ENCODE measurements at places on chromosomes 13 and 19. TPM values are rescaled to one million over a fixed set of nuclear protein-coding genes. Genes with fewer than 3 reads are reported as not detected.

GRCh38 chr19:15527705-15528104 lies 19.4 kb downstream of the CYP4F22 start:
- no peaks in the 10 kb centered on the region for H3K4me1 ChIP-seq
- H3K27me3 ChIP-seq: no peaks in the 10 kb centered on the region
- no peak for DNase-seq

DNA sequence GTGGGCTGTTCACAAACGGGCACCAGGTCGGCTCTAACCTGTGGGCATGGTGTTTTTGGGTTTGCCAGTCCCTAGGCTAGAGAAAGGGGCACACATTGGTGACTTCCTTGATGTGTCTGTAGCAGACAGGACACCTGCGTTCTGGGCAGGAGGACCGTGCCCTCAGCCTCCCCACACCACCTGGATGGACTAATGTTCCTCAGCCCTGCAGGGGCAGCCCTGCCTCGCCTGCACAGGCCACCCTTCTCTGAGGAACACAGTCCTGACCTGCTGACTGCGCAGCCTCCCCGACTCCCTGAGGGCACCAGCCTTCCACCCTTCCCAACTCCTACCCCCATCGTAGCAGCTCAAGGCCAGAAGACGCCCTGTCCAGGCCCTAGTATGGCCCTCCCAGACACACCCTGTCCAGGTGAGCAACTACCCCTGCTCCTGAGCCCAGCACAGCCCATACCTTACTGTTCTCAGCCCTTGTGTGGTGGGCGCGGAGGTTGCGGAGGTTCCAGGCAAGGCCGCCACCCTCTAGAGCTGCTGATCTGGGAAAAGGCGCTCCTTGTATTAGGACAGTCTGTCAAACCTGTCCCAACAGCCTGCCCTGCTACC lies 55.7 kb downstream of the GGACT start:
- no peaks in the 10 kb centered on the region for H3K4me1 ChIP-seq
- no peak overlapping the region for H3K27ac ChIP-seq

DNA sequence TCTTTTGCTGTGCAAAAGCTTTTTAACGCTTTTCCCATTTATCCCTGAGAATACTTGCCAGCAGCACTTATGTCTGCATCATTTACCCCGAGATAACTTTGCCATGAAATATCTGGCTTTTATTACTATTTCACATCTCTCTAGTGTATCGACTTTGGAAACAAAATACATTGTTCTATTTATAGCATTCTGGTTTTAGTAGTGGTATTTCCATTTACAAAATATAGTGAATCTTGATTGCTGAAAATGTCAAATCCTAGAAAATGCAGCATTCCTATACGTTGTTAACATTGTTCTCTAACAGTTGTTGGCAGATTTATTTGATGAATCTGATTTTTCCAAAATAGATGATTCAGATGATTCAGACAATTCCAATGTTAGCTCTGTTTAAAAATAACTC lies 189.3 kb upstream of the SPRY2 start:
- H3K36me3 ChIP-seq: no peaks in the 10 kb centered on the region
- H3K4me1 ChIP-seq: peaks cover 36% of the 10 kb centered on the region
- no peak for DNase-seq

DNA sequence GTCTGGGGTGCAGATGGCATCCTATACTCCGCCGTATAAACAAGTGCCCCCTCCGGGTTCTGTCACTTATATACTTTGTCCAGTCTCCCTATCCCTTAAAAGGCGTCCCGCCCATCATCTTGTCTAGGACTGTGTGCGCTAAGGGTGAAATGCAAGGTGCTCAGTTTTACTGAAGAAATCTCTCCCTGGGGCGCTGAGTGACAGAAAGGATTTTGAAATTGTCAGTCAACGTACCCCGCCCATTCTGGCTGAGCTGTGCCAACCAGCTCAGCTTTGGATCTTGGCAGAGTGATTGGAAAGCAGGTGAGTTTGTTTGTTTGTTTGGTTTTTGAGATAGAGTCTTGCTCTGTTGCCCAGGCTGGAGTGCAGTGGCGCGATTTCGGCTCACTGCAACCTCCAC lies 4.1 kb upstream of the TMEM161A start:
- no peaks in the 10 kb centered on the region for H3K27me3 ChIP-seq
- H3K27ac ChIP-seq: no peak overlapping the region
- DNase-seq: no peak
- H3K36me3 ChIP-seq: no peaks in the 10 kb centered on the region
- no peak overlapping the region for H3K4me3 ChIP-seq
- H3K4me1 ChIP-seq: peaks cover 8% of the 10 kb centered on the region

FSD1 gene
- polyA plus RNA-seq: 55.5 TPM

Data from endothelial cell of umbilical vein (primary cell).